Lower leg skin (tissue), 4 donors: ENCODE measurements at places on chromosomes 5 and 9. TPM values are rescaled to one million over a fixed set of nuclear protein-coding genes. Genes with fewer than 3 reads are reported as not detected.

IFNB1 gene
- total RNA-seq = not detected

PDZD2 gene
- total RNA-seq = 150 TPM

OR1Q1 gene
- total RNA-seq = not detected

TGFBI gene
- 829 TPM for total RNA-seq

LEAP2 gene
- 2.0 TPM for total RNA-seq

ADAMTSL1 gene
- total RNA-seq = 1.9 TPM
